H4 (cell line): ENCODE measurements at places on chromosomes 13 and 19. TPM values are rescaled to one million over a fixed set of nuclear protein-coding genes. Genes with fewer than 3 reads are reported as not detected.

DNA sequence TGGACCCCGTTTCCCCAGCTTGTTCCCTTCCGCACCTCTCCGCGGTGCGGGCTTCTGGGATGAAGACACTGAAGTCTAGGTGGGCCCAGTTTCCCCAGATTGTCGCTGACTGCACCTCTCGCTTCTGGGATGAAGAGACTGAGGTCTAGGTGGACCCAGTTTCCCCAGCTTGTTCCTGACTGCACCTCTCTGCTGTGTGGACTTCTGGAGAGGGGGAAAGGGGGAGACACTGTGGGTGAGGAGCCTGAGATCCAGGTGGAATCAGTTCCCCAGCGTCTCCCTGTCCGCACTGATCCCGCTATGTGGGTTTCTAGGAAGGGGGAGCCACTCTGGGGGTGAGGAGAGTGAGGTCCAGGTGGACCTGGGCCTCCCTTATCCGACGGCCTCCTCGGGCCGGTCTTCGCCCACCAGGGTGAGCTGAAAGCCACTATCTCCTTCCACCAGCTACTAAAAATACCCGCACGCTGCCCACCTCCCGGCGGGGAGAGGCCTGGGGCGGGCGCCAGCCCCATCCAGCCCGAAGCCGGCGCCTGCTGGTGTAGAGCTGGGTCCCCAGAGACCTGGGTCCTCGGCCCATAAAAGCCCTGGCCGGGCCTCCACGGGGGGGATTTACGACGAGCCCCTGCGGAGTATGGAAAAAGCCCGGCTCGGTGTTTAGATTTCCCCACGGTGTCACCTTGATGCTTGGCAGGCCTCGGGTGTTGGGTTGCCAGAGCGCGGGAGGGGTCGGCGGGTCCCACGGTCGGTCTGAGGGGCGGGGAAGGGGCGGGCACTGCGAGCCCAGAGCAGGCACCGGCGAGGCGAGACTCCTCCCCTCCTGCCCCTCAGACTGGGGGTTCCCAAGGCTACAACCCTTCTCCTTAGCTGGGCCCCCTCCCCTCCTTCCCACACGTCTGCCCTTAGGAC, 10.6 kb downstream of the FUT6 start:
- DNase-seq: no peak

DNA sequence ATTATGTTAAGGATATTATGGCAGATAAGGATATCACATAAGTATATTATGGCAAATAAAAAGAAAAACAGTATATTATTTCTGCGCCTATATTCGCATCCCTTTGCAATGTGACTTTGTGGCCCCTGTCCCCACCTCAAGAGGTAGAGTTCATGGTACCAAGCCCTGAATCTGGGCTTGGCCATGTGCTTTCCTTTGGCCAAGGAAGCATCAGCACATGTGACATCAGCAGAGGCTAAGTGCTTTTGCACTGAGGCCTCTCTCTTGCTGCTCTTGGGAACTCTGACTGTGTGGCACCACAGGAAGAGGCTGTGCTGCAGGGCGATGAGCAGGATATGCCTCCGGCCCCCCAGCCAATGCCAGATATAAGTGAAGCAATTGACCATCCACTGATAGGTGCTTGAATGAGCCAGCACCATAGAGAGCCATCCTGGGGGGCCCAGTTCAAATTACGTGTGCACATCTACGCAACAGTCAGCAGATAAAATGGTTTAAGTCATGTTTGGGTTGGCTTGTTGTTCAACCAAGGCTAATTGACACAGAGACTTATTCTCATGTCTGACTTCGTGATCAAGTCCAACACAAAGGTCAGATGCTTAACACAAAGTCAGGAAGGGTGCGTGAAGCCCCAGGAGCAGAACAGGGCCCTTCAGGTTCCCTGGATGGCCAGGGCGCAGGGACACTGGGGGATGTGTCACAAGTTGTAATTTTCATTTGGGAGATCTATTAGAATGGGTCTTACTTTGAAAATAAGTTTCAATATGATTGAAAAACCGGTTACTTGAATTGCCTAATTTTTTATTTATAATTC, 173.3 kb downstream of the COL4A1 start:
- DNase-seq: no peak

DNA sequence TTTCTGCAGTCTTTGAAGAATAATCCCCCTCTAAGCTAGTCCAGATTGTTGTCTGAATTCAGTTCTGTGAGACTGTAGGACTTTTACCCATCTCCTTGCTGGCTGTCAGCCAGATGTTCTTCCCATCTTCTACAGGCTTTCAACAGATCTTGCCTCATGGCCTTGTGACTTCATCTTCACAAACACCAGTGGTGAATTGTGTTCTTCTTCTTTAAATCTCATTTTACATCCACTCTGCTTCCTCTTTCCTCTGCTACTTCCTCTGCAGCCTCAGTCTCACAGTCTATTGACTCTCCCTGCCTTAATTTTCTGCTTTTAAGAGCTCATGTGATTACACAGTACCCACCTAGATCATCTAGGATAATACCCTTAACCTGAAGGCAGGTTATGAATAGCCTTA, 859.0 kb upstream of the SLITRK1 start:
- no peak for DNase-seq

DNA sequence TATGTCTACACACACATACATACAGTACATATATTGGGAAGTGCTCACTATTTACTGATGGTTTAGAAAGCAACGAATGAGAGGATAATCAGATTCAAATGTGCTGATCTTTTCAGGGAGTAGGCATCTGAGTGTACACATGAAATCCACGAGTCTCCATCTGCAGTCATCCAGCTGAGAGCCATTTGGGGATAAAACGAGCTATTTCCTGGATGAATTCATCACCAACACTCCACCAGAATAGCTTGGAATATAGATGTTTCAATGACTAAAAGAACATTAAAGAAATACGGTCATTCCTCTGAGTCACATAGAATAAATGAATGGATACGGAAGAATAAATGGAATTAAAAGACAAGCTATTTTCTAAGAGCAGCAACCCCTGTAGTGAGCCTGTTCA, 721.6 kb upstream of the ARGLU1 start:
- DNase-seq: no peak

DNA sequence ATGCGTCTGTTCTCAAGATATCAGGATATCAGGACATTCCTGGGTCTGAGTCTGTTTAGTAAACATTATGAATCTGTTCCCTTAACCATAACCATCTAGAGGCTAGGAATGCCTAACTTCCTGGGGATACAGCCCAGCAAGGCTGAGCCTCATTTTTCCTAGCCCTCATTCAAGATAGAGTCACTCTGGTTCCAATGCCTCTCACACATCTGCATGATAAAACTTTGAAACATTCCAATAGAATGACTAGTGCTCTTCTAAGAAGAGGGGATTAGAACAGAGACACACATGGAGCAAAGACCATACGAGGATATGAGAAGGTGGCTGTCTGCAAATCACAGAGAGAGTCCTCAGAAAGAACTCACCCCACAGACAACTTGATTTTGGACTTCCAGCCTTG, 20.6 kb upstream of the CABP5 start:
- no peak for DNase-seq

DNA sequence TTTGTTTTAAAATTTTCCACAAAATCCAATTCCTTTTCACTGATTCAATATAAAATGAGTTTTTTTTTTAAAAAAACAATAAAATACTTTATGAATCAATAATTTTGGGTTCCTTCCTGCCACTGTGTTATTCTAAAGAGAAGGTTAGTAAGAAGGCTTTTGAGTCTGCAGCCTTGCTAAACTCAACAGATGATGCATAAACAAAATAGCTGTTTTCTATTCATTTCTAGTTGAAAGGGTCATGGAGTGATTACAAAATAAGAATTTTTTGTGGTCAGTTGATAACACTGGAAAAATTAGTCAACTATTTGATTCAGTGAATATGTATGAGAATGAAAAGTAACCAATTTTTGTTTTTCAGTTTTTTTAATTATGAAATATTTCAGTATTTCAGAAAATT, 169.9 kb downstream of the VWA8 start:
- DNase-seq: no peak

GRCh38 chr19:38210458-38210987, 13.5 kb downstream of the DPF1 start:
- DNase-seq: no peak

- DNase-seq: no peak
Observed at GRCh38 chr13:88303605-88304004, 632.4 kb downstream of the SLITRK5 start.

DNA sequence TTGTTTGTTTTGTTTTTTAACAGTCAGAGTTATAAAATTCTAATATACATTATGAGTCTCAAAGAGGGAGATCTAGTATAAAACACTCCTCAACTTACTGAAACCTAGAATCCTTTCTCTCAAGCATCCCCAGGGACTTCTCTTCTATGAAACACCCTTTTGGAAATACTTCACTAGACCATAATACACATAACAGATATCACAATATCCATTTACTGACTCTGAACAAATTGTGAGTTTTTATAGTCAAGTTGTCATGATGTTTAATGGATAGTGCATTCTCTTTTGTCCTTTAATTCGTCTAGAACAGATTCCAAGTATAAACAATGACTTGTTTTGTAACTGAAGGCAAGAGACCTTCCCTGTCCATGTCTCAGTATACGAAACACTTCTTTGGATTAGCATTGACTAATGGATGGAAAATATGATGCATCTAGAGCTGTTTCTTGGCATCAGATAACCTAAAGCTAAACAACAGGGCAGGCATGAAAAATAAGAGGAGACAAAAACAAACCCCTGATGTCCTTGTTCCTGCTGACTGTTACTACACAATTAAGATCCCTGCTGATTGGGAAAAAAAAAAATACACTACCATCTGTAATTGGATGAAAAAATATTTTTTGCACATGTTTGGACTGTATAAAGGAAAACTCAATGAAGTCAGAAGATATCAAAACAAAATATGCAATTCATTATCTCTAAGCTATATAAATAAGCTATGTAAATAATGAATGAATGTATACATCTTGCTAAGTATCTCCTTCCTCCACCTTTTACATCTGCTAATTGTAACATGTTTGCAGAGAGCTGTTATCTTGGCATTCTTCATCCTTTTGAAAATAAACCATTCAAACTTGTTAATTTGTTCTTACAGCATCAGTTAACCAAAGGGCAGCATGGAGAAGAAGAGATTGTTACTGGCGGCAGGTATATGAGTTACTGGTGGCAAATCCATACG, 214.2 kb downstream of the LACC1 start:
- DNase-seq: peak; percentile 18

DNA sequence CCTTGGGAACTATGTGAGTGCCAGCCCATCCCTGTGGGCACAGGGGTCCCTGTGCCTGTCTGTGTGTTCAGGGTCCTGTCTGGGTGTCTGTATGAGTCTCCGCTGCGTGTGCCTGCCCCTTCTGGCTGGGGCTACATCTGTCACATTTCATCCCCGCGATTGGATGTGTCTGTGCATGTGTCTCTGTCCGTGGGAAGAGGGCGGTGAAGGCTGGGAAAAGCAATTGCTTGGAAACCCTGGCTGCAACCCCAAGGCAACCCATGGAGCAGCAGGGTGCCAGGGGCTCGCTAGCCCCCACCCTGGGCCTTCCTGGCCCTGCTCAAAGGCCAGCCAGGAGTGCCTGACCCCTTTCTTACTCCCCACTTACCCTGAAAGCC, 1.4 kb downstream of the MAG start:
- DNase-seq: no peak

- peak; percentile 91 for DNase-seq
Observed at GRCh38 chr19:37334179-37335071, 36.5 kb upstream of the ZNF527 start.

DNA sequence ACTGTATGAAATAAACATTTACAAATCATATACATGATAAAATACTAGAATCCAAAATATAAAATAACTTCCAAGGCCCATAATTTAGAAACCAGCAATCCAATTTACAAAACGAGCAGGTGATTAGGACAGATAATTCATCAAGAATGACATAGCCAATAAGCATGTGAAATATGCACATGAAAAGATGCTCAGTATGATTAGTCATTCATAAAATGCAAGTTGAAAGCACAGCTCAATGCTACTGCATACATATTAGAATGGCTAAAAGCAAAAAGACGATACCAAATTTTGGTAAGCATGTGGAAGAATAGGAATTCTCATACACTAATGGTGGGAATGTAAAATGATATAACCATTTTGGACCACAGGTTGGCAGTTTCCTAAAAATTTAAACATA, 837.2 kb upstream of the MIR17HG start:
- no peak for DNase-seq

GRCh38 chr13:97746649-97747048, 206.8 kb upstream of the IPO5 start:
- DNase-seq: no peak

DNA sequence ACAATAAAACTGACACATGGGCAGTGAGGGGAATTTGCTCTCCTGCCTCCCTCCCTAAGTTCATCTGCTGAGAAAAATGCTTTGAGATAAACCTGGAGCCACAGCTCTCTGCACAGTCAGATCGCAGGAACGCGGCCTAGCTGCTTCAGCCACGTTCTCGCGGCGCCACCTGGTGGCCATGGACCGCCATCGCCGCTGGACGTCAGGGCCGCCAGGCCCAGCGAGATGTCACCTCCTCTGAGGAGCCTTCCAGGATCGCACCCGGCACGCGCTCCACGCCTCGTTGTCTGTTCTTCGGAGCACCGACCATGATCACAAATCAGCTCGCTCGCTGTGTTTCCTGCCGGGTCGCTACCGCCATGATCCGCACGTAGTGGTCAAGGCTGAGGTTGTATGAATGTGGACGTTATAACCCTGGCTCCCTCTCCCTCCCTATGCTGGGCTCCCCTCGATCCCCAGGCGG, 20.6 kb upstream of the USP29 start:
- DNase-seq: no peak

DNA sequence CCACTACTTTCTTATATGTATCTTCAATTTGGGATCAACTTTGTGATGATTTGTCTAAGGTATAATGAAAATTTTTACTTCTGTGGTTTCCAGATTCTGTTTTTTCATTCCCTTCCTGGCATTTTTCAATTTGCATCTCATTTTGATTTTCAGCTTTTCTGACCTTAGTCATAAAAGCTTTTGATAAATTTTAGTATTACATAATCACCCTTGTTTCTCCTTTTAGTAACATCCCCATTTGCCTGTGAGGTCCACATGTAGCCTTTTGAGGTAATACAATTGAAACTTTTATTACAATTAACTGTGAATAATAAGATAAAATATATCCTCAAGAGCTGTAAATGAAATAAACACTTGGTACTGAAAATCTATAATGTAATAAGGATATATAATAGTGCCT, 31.2 kb downstream of the LACC1 start:
- DNase-seq: no peak

DNA sequence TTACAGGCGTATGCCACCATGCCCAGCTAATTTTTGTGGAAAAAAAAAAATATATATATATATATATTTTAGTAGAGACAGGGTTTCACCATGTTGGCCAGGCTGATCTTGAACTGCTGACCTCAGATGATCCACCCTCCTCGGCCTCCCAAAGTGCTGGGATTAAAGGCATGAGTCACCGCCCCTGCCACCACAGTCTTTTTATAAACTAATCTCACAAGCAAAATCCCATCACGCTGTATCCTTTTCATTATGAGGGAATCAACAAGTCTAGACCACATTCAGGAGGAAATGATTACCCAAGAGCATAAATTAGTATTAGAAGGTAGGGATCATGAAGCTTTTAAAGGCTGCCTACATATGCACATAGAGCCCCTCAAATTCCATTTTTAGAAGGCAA, 210.6 kb upstream of the NBEA start:
- DNase-seq: peak; percentile 49

PTPRH gene
- total RNA-seq: 3.8 and 5.5 TPM in 2 replicates

GRK1 gene
- total RNA-seq: not detected in 2 replicates

AMH gene
- total RNA-seq: 0.68 and 1.0 TPM in 2 replicates

CYP2A7 gene
- not detected in 2 replicates for total RNA-seq

ATP4B gene
- total RNA-seq: not detected in 2 replicates

SYNE4 gene
- total RNA-seq: 0.60 and 0.94 TPM in 2 replicates

FBN3 gene
- total RNA-seq: not detected in 2 replicates

FRY gene
- total RNA-seq: 3.5 and 16.8 TPM in 2 replicates

TMEM91 gene
- 0.08 and 0.97 TPM in 2 replicates for total RNA-seq
